ENCODE measurements at places on chromosomes 5 and 9.

GRCh38 chr5:159620853-159621540, 290.7 kb upstream of the IL12B start:
- H3K4me3 ChIP-seq, result no peak overlapping the region
- peaks cover 18% of the 10 kb centered on the region for H3K4me1 ChIP-seq

DNA sequence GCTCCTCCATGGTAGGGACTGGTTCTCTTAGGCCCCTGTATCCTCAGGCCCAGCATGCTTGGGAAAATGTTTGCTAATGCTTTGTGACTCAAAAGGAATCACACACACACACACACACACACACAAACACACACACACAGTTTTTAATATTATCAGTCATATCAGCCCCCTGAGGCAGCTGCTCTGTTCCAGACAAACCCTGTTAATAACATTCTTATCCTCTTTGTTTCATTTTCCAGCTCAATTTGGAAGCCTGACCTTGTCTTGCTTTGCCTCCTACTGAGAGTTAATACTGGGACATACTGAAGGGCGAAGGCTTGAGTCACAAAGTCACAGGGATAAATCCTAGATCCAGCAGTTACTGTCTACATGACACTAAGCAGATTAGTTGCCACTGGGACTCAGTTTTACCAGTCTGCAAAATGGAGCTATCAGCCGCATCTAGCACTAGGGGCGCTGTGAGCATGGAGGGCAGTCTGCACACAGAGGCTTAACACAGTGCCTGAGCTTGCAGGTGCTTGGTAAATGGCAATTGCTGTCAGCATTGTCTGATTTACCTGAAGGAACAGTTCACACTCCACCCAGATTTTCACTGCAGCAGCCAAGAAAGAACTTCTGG, 37.1 kb upstream of the KCNMB1 start:
- H3K4me1 ChIP-seq, result peaks cover 7% of the 10 kb centered on the region
- peaks cover 16% of the 10 kb centered on the region for H3K27me3 ChIP-seq
- DNase-seq, result no peak

DNA sequence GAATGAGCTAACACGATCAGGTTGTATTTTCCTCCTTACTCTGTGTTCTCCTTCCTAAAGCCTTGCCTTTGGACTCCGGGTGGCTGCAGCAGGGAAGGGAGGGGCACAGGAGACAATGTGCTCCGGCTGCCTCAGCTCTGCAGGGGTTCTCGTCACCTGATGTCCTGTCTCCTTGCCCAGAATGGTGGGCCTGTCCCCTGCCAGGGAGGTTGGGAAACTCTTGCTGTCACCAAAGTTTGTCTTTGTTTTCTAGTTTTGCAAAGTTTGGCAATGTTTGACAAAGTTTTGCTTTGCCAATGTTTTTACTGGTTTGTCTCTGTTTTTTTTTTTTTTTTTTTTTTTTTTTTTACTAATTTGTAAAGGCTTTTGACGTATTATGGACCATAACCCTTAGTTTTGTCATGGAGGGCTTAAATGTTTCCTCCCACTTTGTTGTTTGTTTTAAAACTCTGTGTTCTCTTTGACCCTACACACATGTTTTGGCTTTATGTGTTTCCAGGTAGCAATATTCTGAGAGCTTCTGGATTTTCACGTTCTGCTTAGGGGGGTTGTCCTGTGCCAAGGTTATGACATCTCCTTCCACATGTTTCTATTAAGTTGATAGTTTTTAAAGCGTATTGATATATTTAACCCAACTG, 49.3 kb downstream of the GADD45G start:
- H3K27ac ChIP-seq, result no peak overlapping the region
- H3K4me3 ChIP-seq, result no peak overlapping the region
- H3K4me1 ChIP-seq, result peaks cover 14% of the 10 kb centered on the region

DNA sequence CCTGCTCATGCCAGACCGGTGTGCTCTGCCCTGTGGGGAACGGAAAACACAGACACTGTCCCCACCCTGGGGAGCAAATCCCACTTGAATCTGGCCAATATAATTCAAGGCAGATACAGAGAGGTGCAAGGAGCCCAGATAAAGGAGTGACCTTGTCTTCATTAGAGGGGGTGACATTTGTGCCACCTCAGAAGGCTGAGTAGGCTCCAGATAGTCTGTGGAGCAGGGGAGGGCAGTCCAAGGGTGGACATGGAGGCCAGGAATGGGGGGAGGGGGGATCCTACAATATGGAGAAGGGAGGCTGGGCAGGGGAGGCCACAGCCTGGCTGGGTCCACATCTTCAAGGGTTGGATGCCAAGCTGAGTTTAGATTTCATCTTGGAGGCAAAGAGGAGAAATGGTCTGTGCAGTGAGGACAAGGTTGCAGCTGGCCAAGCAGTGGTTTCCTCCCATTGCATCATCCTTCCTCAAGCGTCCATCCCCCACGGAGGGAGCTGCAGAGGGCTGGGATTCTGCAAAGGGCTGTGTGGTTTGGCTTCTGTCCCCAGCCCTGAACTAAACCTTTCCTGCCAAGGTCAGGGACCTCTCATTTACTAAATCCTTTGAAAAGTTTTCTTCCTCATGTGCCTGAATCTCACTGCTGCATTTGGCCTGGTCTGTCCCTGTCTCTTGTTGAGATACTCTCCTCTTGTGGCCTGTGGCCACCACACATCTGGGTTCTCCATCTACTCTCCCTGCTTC, 60.1 kb downstream of the GALNT12 start:
- H3K4me1 ChIP-seq, result no peaks in the 10 kb centered on the region
- H3K36me3 ChIP-seq, result no peaks in the 10 kb centered on the region
- no peak overlapping the region for H3K4me3 ChIP-seq
- no peak for DNase-seq

GRCh38 chr9:83219154-83219923, 156.4 kb upstream of the RASEF start:
- peak overlapping the region; percentile 89 for H3K4me3 ChIP-seq
- H3K27me3 ChIP-seq, result peaks cover 23% of the 10 kb centered on the region
- peak overlapping the region; percentile 72 for H3K27ac ChIP-seq
- no peaks in the 10 kb centered on the region for H3K36me3 ChIP-seq
- peaks cover 8% of the 10 kb centered on the region for H3K4me1 ChIP-seq
